GM12891 (cell line): ENCODE measurements at places on chromosomes 13 and 19.

DNA sequence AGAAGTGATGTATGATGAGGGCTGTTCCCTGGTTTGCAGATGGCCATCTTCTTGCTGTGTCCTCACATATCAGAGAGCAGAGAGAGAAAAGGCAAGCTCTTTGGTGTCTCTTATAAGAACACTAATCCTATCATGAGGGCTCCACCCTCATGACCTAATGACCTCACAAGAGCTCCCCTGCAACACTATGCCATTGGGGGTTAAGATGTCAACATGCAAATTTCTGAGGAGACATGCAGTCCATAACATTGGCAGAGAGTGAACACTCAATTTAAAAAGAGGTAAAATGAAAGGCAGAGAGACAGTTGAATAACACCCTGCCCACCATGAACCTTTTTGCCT, 10.9 kb downstream of the FAM187B start:
- no peak for DNase-seq

DNA sequence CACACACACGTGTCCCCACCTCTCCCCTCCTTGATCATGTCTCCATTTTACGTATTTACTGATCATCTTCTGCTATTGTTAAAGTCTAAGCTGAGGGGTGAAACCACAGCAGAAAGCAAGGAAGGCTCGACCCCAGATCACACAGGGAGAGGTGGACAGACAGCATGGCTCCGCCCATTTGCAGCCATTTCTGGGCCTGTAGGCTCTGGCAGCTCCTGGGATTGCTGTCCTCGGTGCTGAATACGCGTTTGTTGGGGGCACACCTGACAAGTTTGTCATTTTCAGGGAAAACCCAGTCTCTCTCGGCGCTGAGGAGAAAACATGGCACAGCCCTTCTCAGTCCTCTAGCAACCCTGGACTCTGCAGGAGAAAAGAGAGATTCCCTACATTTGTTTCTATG, 8.0 kb downstream of the TMEM86B start:
- DNase-seq, result no peak

DNA sequence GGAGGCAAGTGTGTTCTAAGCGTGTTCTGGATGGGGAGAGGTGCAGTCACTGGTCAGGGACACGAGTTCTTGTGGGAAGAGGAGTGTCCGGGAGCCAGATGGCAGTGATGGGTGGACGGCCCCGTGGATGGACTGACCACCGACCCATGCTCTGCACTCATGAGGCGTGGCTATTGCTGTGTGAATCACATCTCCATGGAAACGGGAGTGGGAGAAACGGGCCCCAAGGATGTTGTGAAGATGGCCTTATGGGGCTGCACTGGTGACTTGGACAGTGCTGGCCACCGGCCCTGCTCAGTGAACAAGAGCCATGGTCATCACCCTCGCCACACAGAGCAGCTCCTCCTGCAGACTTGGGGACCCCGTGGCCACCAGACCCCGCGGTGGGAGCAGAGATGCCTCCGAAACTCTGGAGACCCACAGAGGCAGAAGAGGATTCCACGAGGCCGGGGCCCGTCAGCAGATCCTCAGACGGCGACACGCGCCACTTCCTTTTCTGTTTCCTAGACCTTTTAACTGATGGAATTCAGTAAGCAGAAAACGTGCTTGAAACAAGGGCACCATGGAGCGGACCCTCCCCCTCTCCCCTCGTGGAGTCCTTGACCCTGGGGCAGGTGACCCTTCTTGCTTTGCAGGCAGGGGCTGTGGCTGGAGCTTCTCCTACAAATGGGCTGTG, 47.5 kb downstream of the GAS6 start:
- DNase-seq, result no peak

DNA sequence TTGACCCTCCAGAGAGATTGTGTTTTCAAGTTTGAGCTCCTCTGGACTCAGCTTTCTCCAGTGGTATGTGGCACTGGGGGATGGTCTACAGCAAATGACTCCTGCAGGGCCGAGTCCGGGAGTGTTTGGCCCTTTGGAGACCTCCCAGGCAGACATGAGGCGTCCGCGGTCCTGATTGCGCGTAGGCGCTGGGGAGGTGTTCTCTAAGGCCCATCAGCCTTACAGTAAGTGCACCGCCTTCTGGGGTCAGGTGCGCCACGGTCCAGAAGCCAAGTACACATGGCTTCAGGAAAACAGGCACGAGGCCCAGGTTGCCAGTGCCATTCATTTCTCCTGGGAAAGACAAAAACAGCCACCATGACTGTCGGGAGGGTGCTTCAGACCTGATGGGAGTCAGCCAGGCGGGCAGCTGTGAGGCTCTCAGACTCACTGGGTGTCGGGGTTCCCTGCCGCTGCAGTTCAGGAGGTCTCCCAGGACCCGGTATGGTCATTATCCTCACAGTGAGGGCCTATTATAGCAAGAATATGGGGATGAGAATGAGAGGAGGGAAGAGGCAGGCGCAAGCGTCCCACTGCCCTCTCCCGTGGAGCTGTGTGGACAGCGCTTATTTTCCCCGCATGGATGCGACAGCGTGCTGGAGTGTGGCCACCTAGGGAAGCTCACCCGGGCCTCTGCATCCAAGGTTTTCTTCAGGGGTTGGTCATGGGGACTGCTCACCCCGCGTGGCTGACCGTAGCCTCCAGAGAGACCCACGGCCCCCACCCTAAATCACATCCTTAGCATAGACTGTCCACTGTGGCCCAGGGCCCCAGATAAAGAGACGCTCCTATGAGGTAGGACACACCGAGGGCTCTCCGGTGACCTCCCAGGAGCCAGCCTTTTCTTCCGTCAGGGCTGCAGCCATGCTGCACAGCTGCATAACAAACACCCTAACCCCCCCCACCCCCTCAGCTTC, 21.8 kb downstream of the CCDC8 start:
- DNase-seq, result no peak

DNA sequence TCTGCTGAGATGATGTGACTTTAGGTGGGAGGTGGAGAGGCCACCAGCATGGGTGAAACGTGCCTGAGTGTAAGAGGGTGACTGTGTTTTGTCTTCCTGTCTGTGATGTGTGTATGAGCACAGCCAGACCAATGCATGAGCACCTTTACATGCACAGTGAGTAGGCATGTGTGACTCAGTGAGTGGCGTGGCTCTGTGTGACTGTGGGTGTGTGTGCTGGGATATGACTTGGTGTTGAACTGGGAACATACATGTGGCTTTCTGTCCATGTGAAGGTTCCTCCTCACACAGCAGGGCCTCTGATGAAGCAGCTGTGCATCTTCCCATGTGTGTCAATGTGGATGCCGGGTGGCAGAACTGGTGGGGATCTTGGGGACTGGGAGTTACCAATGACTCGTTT, 19.9 kb upstream of the LGALS13 start:
- DNase-seq, result no peak
